ENCODE measurements at places on chromosomes 1 and 21.

GRCh38 chr1:113858982-113859381 is 12.5 kb downstream of the PTPN22 start:
- DNase-seq, result no peak

GRCh38 chr21:43603641-43604504 is 55.4 kb downstream of the HSF2BP start:
- no peak for DNase-seq

DNA sequence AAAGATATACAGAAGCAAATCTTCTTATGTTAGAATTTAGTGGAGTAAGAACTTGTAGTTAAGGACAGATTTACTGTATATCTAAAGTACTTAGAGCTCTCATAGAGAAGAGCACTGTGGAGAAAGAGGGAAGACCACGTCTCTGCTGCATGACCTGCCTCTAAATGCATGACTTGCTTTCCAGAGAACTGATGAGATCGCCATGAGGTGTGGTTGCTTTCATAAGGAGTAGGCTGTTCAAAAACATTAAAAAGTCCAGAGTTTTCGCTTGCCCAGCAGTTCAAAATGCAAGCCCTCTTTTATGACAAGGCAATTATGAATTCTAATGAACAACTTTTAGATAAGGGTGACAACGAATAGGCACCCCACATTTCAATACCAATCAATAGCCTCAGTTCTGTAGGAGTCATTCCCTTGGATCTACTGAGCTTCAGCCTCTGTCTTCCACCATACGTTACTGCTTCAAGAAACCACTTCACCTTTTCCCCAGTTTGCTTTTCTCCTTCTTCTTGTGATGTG is 24.9 kb downstream of the SLC30A10 start:
- DNase-seq, result no peak

DNA sequence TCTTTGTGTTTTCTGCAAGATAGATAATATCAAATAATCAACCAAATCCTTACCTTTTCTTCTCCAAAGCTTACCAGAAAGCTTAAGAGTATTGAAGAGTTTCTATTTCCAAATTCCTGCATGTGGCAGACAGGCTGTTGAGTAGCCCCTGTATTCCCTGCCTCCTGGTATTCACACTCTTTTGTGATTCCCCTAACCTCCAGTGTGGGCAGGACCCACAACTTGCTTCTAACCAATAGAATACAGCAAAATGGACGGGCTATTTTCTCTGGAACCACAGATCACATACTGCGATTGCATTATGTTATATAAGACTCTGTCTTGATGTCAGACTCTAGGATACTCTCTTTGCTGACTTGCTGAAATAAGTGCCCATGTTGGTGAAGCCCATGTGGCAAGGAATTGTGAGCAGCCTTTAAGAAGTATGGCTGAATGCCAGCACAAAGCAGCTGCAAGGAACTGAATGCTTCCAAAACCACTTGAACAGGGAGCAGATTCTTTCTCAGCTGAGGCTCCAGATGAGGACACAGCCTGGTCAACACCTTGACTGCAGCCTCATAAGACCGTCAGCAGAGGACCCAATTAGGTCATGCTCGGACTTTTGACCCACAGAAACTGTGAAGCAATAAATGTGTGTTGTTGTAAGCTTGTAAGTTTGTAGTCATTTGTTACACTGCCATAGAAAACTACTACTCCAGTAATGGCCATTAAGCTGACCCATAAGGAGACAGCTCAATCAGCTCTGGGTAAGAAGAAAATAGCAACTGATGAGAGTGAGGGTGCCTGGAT is 47.9 kb upstream of the PLXNA2 start:
- no peak for DNase-seq

- DNase-seq, result no peak
Observed at GRCh38 chr1:162722036-162722435, 68.5 kb upstream of the HSD17B7 start.

- DNase-seq, result no peak
Observed at GRCh38 chr1:230012741-230013140, 54.3 kb upstream of the GALNT2 start.

- no peak for DNase-seq
Observed at GRCh38 chr1:64701886-64702285, 43.0 kb upstream of the RAVER2 start.

All from naive thymus-derived CD8-positive, alpha-beta T cell (primary cell).